Activated CD4-positive, alpha-beta memory T cell treated with anti-CD3 and anti-CD28 coated beads for 36 hours (primary cell): ENCODE measurements at places on chromosomes 3 and 15. TPM values are rescaled to one million over a fixed set of nuclear protein-coding genes. Genes with fewer than 3 reads are reported as not detected.

DNA sequence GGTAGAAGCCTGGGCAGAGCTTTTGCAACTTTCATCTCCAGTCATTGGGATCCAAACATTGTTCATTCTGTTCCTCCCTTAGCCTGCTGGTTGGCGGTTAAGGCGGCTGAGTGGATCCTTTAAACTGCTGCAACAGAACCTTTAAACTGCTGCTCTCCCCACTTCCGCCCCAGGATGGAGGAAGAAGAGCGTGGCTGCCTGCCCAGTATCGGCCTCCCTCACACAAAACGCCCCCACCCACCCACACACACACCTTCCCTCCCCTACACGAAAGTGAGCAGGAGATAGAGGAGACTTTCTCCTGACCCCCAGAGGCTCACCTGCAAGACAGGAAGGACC lies 460 bp upstream of the ZMAT3 start:
- DNase-seq = peak; percentile 71

DNA sequence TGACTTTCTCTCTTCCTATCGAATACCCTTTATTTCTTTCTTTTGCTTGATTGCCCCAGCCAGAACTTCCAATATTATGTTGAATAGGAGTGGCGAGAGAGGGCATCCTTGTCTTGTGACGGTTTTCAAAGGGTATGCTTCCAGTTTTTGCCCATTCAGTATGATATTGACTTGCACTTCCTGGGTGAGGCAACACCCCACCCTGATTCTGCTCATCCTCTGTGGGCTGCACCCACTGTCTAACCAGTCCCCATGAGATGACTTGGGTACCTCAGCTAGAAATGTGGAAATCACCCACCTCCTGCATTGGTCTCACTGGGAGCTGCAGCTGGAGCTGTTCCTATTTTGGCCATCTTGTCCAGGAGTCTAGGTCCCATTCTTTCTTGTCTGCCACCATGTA lies 44.8 kb upstream of the KCNH8 start:
- DNase-seq = peak; percentile 32

- DNase-seq = no peak
Observed at GRCh38 chr3:189146848-189147247, 24.9 kb upstream of the TPRG1 start.

DNA sequence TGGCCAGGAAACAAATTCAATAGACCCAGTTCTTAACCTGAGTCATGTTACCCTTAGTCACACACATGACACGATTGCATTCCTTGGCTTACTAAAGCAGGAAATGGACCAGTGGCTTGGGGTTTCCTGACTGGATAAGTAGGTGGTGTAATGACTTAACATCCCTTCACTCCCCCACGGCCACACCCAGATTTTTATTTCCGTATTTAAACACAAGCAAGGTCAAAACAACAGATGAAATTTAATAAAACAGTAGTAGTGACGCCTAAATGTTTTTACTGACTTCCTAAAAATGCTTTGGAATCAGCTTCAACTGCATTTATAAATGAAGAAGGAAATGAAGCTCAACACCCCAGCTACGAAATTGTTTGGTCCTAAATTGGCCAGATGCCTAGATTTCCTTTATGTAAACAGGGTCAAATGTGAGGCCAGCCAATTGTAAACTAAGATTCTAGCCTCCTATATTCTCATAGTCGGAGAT lies 324.3 kb downstream of the CHST2 start:
- DNase-seq = peak; percentile 55

GRCh38 chr3:105906836-105907235 lies 38.0 kb upstream of the CBLB start:
- DNase-seq = no peak

DNA sequence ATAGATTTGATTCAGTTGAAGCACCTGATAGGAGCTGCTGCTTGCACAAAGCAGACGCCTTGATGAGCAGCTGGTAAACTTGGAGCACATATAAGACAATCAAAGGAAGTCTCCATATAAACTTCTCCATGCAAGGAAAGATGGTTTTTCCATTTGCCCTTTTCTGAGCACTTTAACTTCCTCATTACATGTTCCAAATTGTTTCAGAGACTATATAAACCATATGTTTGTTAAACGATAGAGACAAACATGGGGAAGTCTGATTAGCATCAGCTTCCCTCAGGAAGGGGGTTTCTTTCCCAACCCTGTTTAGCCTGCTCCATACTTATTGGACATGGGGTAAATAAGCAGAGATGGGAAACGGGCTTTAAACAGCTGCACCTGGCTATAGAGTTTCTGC lies 88.0 kb downstream of the DHX36 start:
- DNase-seq = no peak

- no peak for DNase-seq
Observed at GRCh38 chr3:194816748-194817591, 131.3 kb downstream of the FAM43A start.

DNA sequence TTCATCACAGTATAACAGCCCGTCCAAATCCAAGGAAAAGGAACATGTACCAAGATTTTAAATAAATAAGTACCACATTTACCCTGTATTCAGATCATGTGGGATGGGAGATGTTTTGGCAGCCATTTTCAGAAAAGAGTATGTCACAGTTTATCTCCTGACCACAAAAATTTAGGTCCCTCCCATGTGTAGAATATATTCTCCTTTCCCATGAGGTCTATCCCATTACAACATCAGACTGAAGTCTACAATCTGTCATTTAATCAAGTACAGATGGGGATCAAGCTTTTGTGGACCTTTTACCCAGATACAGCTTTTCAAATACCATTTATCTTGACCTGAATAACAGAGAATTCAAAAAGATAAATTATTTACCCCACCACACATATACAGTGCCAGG lies 444.5 kb downstream of the PLOD2 start:
- DNase-seq = no peak

DNA sequence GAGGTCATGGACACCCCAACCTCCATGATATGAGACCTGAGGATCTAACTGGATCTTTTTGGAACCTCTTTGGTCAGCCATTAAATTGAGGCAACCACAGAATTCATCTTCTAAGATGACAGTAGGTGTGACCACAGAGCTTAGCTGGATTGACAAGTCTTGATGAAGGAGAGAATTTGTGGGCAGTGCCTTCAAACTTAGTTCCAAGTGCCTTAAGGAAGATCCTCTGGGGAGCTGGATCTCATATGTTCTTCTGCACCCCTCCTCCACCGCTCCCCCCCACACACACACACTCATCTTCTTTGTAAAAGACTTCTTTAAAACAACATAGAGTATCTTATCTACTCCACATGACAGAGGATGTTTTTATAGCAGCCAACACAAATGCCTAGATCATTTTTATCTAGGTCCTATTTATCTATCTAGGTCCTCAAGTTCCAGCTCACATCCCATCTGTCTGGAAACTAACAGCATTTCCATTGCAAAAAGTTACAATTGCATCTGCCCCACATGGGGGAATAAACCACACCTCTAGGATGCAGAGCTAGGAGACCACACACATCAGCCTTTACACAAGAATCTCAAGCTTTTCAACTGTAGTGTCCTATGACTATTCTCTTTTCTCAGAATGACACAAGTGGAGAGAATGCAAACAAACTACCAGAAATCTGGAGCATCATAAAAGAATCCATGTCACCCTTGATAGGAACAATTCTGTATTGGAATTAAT lies 37.4 kb downstream of the WWTR1 start:
- no peak for DNase-seq

- DNase-seq = no peak
Observed at GRCh38 chr3:103308921-103309320, 874.1 kb downstream of the ZPLD1 start.

DNA sequence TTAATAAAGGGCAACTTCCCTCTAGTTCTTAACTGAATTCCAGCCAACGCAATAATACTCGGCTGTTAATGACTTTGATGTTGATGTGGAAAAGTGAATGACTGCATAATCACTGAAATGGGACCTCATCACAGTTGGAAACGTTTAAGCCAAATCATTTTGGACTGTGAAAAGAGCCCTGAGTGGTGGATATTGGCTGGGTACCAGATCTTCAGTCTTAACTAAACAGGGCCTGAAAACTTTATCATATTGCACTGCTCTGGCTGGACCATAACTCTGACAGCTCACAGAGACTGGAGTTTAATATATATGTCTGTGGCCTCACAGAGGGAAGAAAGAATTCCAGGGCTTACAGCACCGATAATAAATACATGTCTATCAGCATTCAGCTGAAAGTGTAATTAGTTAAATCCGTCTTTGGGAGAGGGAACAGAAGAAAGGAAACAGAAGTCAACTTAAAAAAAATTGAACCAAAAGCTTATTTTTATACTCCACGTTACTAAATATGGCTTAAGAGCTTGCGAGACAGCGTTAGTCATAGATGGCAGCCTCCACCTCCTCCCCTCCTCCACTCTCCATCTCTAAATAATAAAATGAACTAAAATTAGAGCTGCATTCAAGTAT lies 222.3 kb upstream of the CDIN1 start:
- DNase-seq = no peak

GRCh38 chr3:116927918-116928317 lies 218.3 kb downstream of the TUSC7 start:
- no peak for DNase-seq

DNA sequence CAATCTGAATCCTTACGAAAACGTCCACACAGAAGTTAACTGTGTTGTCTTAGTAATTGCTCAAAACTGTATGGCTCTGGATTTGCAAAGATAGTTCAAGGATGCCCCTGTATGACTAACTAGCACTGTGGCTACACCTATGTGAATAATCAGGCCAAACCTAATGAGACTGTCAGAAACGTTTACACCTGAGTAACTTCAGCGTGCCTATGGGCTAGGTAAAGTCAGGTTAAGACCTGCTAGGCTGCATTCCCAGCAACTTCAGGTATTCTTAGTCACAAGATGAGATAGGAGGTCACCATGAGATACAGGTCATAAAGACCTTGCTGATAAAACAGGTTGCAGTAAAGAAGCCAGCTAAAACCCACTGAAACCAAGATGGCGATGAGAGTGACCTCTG lies 87.8 kb upstream of the PLXND1 start:
- no peak for DNase-seq

DNA sequence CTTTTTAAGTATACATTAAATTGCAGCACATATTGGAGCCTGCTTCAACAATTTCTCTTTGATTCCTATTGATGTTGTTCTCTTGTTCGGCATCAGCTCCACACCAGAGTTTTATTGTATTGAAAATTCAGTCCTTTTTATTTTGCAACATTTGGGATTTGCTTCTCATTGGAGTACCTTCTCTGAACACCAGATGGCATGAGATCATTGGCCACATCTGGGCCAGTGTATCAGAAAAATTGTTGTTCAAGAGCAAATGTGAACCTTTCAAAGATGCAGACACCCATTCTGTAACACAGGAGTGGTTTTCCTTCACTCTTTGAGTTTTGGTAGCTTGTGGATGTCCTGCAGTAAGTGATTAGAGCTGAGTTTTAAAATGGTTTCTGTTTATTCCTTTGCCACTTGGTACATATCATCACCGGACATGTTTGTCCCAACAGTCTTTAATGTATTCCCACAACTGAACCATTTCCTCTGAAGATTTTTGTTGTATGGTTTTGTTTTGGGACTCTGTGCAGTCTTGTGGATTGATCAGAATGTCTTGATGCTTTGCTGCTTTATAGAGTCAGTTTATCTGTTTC lies 96.1 kb downstream of the MCTP2 start:
- DNase-seq = no peak

GRCh38 chr3:132354916-132355702 lies 37.9 kb downstream of the ACP3 start:
- DNase-seq = no peak

DNA sequence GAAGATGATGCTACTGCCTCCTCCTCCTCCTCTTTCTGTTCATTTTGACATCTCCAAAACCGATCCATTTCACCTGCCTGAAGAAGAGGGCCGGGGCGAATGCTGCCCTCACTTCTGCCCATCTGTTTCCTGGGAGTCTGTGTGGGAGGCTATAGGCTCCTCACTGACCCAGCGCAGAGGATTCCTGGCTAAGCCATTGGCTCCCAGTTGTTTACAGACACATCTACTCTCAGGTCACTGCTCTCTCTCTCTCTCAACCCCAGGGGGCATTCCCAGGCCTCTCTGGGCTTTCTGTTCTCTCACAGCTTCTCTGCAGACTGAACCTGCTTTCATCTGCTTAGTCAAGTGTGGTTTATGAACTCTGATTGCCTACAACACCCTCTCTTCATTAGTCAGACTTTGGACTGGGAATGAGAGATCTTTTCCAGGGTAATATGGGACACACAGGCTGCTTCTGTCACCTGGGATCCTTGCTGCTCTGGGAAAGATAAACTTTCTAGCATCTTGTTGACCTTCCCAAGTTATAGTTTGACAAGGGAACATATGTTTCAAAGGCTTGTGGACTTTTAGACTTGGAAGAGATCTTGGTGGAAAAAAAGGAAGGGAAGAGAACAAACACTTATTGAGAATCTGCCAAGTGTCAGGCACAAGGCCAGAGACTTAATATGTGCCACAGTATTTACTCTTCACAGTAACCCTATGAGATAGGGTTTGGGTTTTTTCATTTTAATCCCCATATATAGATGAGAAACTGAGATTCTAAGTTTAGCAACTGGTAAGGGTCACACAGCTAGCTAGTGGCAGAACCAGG lies 30.2 kb upstream of the USP3 start:
- peak; percentile 84 for DNase-seq

- DNase-seq = no peak
Observed at GRCh38 chr3:171747223-171747920, 62.9 kb downstream of the PLD1 start.

- no peak for DNase-seq
Observed at GRCh38 chr3:144031938-144032337, 60.3 kb downstream of the DIPK2A start.

GRCh38 chr15:67743558-67743957 lies 81.8 kb upstream of the SKOR1 start:
- no peak for DNase-seq

GRCh38 chr3:45227946-45228345 lies 1.9 kb upstream of the TMEM158 start:
- no peak for DNase-seq

DNA sequence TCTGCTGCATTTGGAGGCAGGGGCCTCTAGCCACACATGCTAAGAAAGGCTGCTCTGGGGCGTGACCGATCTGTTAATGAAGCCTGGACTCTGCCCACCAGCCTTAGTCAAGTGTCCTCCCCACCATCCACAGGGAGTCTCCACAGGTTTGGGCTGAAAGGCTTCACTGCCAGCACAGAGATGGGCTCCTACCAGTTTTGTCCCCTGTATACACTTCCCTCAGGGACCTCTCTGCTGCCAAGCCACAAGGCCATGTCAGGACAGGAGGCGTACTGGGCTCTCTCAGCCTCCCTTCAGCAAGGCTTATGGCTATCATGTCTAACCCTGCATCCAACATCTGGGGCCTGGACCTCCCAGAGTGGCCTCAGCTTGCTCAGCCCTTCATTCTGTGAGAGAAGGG lies 23.5 kb downstream of the KIF9 start:
- no peak for DNase-seq

KIF7 gene
- 0.92 TPM for total RNA-seq

GP9 gene
- total RNA-seq = not detected

ZNF860 gene
- not detected for total RNA-seq

INKA1 gene
- total RNA-seq = 1.0 TPM

PRICKLE2 gene
- not detected for total RNA-seq

FBXW12 gene
- not detected for total RNA-seq

TMEM158 gene
- total RNA-seq = not detected

KNSTRN gene
- 61.5 TPM for total RNA-seq

NPAP1 gene
- not detected for total RNA-seq

TNNC1 gene
- 4.7 TPM for total RNA-seq

PLXND1 gene
- 7.2 TPM for total RNA-seq
